ENCODE measurements at places on chromosomes 7 and 10.

GRCh38 chr10:129459762-129460539 lies 7.1 kb upstream of the MGMT start:
- DNase-seq: no peak

- DNase-seq: no peak
These were observed 116.5 kb downstream of the LMBR1 start for GRCh38 chr7:156776527-156776926.

DNA sequence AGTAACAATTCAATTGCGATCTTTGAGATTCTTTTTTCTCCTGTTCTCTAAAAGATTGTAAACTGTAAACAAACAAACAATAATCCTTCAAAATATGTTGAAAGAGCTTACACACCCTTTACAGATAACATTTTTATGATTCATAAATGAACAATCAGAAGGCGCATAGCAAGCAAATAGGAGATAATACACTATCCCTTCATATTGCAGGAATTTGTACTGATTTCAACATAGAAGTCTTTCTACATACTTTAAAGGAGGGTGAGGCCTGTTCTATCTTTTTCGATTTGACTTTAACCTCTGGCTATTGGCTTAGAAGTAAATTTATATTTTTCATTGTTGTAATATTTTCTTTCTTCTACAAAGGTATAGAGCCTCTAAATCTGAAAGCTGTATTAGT lies 57.2 kb downstream of the TFEC start:
- no peak for DNase-seq

- DNase-seq: no peak
These were observed 160.0 kb downstream of the SLIT1 start for GRCh38 chr10:97025613-97026242.

GRCh38 chr7:123433665-123434064 lies 100.7 kb downstream of the IQUB start:
- no peak for DNase-seq

GRCh38 chr7:149353739-149354504 lies 91.9 kb downstream of the ZNF783 start:
- no peak for DNase-seq

DNA sequence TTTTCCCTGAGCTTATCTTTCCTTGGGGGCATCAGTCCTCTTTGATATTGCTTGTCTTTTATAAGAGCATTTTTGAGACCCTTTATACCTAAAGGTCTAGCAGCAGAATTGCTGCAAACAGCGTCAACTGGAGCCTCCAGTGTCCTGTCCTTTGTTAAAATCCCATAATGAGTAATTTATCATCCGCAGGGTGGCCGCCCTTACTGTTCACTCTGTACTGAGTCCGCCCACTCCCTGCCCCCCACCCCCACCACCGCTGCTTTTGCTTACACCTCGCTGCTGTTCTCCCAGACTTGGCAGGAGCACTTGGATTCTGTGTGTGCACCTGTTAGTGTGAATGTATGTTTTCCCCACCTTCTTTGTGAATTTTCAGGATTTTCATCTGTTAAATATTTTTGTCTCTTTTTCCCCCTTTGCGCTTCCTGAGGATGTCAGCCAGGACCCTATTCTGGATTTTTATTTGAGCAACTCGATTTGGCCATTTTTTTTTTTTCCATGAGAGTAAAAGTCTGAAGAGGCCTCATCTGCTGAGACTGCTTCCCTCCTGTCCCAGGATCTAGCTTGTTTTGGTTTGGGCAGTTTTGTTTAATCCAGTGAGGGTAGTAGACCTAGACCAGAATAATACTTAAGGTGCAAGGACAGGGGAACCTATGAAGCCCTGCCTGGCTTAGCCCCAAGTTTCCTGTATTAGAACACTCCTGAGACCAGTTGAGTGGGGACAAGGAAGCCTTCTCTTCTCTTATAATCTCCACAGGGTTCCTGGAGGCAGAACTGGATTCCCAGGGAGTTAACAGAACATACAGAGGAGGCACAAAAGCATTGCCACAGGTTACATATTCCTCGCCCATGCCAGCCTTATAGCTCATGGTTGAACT lies 8.2 kb downstream of the AGFG2 start:
- DNase-seq: no peak

GRCh38 chr10:113960617-113961181 lies 83.0 kb upstream of the ADRB1 start:
- no peak for DNase-seq

DNA sequence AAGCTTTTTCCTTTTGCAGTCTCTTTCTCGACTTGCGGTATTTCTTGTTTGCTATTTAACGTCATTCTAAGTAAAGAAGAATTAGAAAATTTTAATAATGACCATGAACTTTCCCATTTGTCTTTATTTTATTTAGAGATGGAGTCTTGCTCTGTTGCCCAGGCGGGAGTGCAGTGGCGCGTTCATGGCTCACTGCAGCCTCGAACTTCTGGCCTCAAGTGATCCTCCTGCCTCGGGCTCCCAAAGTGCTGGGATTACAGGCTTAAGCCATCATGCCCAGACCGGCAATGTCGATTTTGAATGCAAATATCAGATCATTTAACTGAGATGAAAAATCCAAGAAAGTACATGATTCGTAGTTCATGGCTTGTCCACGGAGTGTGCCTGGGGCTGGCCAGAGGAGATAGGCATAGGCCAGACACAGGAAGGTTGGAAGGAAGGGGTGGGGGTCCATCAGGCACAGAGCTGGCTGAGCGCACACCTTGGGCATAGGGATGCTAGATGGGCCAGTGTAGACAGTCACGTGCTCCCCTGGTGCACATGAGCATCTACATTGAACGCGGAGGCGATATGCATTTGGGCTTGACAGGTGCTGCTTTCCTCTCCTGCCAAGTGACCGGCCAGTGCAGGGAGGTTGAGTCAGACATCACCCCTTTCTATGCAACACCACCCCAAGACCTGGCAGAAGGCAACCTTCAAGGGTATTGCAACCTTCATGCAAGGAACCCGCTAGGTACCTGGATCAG lies 38.9 kb upstream of the DAGLB start:
- DNase-seq: no peak

- DNase-seq: no peak
These were observed 180.2 kb downstream of the XPNPEP1 start for GRCh38 chr10:109743146-109743545.

GRCh38 chr10:44460416-44460815 lies 75.5 kb upstream of the CXCL12 start:
- DNase-seq: no peak

DNA sequence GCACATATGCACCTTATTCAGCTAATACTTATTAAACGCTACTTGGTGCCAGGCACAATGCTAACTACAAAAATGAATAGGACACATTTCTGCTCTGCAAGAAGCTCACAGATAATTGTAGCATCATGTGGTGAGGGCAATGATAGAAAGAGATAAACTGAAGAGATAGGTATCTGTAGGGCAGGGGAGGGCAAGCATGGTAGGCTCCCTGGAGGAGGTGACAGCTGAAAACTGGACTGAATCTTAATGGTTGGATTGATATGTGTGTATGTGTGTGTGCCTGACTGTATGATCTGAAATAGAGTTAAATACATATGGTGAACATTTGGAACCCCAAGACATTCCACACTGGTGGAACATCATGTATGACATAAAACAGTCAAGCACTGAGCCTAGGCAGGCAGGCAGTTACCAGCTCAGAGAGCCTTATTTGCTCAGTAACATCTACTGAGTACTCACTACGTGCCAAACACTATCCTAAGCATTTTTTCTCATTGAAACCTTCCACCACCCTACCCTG lies 4.8 kb upstream of the CEP55 start:
- no peak for DNase-seq

DNA sequence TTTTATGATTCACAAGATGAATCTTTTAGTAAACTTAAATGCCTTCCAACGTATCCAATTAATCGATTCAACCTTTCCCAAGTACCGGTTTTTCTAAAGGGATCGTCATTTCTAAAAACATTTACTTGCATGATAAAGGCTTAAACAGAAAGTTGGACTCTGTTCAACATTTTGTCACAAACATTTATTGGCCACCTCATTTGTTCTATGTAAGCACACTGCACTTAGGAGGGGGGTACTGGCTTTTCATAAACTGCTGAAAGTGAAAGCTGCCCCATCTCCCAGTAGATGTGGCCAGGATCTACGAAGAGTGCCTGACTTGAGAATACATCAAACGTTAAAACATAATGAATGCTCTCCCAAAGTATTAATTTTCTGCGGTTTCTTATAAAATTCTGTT lies 37.3 kb upstream of the LAMB4 start:
- DNase-seq: no peak

DNA sequence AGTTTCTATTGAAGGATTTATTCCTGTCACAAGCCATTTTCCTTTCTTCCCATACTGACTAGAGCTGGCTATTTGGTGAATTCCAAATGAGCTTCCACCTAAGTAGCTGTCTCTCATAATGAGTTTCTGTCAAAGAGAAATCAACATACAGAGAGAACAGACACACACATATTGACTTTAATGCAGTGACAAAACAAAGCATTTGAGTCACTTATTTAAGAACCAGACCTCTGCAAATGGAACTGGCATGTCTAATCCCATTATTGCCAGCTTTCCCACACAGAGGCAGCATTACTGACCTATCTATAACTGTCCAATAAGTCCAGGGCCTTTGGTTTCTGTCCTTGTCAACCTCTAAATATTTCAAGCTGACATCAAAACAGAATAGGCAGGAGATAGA lies 179.3 kb upstream of the CSTF2T start:
- DNase-seq: no peak

DNA sequence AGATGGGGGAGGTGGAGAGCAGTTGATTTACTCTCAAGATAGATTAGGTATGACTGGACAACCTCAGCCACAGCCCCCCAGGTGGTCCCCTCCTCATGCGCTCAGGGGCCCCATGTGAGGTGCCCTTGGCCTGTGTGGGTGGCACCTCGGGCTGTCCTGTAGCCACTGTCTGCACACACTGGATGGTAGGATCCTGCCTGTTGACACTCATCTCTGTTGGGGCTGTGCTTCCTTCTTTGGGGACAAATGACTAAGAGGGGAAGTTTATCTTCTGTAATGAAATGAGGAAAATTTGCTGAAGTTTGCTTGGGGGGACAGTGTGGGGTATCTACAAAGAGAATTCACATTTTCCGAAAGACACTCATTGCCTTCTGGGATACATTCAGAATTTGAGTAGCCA lies 53.6 kb upstream of the ANTXRL start:
- DNase-seq: no peak

DNA sequence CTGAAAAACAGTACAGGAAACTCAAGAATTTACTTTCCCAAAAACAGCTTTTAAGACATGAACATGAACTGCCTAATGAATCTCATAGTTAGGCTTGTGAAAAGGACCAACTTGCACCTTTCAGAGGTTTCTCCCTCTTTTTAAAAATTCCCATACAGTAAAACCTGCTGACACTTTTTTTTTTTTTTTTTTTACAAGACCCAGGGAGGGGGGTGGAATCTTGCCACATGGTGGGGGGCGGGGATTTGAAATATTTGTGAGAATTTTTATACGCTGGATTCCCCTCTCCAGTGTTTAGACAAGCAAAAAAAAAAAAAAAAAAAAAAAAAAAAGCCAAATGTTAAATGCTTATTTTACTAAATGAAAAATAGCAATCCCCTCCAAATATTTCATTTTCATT lies 57.4 kb downstream of the HIBADH start:
- DNase-seq: no peak

GRCh38 chr10:127855591-127855881 lies 37.2 kb downstream of the CLRN3 start:
- no peak for DNase-seq

DNA sequence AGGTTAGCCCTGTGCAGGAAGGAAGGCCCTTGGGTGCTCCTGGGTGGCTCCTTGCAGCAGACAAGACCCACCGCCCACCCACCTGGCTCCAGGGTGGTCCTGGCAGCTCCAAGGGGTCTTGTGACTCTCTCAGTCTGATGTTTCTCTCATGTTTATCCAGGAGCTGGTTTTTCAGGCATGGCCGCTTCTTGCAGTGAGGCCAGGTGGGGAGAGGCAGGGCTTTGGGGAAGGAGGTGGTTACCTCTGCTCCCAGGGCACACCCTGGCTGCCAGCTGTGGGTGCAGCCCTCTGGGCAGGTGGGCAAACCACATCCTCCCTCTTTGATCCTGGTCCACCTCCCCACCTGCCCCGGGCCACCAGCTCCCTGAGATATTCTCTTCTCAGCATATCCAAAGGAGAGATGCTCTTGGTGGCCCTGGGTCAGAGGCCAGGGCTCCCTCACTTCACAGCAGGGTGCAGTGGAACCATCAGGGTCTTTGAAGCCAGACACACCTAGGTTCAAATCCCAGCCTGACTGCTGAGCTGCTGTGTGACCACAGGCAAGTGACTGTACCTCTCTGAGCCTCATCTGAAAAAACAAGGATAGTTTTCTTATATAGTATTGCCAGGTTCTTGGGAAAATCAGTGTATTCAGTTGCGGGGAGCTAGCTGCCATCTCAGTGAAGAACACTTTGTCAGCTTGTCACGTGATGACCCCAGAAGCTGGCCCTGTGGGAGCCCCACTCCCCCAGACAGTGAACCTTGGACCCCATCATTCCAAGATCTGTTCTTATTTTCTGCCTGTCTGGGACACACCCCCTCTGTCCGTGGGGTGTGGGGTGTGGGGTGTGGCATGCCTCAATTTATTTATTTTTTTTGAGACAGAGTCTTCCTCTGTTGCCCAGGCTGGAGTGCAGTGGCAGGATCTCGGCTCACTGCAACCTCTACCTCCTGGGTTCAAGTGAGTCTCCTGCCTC lies 11.5 kb downstream of the GTF2IRD1 start:
- DNase-seq: no peak

DNA sequence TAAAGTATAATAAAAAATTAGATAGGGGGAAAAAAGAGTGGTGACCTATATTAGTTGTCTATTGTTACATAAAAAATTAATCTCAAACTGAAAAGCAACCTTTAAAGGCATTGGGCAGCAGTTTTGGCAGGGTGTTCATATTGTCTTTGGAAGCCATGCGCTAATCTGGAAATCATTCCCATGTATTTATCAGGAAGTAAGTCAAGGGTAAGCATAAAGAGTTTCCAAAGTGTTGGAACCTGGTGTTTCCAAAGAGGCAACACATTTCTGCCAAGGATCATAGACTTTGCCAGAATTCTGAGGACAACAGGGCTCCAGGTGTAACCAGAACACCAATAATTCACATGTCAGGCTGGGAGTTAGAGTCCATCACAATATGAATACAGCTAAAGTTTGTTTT lies 55.7 kb upstream of the EGFR start:
- DNase-seq: no peak

DNA sequence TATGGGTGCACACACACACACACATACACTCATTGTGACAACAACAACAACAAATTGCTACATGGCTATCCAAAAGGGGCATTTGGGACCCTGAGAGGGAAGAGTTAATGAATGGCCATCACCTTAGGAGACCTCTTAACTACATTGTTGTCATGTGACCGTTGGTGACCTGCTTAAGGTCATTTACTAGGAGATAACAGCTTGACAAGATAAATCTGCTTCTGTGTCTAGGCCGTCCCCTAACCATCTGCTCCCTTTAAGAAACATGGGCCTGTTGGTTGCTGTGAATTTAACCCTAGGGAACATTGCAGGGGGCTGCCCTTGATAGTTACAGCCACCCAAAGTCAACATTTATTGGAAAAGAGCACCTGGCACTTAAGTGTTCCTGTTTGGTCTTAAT lies 29.7 kb downstream of the C1QL3 start:
- DNase-seq: no peak

- no peak for DNase-seq
These were observed 189.9 kb downstream of the TCERG1L start for GRCh38 chr10:131121511-131122035.

Data from GM12891 (cell line).